Activated CD4-positive, alpha-beta memory T cell treated with anti-CD3 and anti-CD28 coated beads for 36 hours (primary cell): ENCODE measurements at places on chromosomes 6 and 20.

- no peak for DNase-seq
These were observed 5.1 kb downstream of the CCR6 start for GRCh38 chr6:167127785-167128531.

GRCh38 chr6:169503422-169504152, 198.2 kb downstream of the WDR27 start:
- DNase-seq = no peak

- DNase-seq = no peak
These were observed 3.4 kb upstream of the RPS6KA2 start for GRCh38 chr6:166630462-166630861.

- DNase-seq = peak; percentile 21
These were observed 74.7 kb upstream of the NOX3 start for GRCh38 chr6:155530219-155530834.

GRCh38 chr20:4989570-4989969, 11.7 kb downstream of the SLC23A2 start:
- peak; percentile 55 for DNase-seq

GRCh38 chr20:35269055-35269781, 8.7 kb downstream of the MMP24OS start:
- DNase-seq = peak; percentile 65

DNA sequence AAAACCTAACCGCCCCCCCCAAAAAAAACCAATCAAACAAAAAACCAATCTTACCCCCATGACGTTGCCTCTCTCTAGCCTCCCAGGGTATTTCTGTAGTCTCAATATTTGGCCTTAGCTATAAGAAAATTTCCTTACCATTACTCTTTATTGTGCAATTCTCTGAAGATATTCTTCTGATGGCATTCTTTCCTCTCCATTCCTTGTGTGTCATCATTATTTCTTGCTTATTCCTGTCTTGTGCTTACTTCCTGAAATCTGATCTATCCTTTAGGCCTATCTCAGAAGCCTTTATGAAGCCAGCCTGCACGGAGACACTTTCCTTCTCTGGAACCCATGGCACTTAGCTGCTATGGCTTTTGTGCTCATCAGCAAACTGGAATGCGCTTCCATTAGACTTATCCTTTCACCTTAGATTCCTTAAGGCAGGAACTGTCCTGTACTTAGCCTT, 65.9 kb upstream of the DDR1 start:
- DNase-seq = no peak

DNA sequence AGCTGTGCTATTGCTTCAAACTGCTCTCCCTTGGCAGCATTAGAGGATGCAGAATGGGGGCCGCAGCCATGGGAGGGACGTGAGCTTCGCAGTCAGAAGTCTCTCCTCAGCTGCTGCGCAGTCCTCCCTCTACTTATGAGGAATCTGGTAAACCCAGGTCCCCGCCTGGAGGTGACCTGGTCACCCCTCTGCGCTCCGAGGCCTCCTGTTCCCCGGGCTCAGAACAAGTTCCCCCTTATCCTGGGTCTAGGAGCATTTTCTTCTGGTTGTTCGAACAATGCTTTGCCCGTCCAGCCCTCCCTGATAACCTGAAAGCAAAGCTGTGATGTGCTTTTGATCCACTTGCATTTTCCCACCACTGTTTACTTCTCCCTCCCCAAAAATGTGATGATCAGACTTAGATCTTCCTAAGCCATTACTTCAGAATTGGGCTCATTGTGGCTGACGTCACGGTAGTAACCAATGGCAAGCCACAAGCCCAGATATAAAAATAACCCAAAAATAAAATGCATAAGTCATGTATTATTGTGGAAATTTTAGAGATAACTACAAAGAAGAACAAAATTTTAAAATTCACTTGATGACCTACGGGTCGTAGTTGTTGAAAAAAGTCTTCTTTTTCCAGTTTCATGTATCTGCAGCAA, 80.7 kb downstream of the SERAC1 start:
- no peak for DNase-seq

DNA sequence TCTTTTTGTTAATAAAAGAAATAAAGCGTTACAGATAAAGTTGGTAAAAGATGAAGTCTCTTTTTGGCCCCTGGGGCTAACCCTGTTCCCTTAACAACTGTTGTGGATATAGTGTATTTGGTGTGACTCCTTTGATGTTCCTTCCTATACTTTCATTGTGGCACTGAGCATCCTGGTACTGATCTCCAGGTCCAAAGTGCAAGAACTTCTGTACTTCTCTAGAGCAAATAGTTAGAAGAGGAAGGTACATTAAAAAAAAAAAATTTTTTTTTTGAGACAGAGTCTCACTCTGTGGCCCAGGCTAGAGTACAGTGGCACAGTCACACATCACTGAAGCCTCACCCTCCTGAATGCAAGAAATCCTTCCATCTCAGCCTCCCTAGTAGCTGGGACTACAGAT, 6.2 kb downstream of the POFUT1 start:
- DNase-seq = no peak

DNA sequence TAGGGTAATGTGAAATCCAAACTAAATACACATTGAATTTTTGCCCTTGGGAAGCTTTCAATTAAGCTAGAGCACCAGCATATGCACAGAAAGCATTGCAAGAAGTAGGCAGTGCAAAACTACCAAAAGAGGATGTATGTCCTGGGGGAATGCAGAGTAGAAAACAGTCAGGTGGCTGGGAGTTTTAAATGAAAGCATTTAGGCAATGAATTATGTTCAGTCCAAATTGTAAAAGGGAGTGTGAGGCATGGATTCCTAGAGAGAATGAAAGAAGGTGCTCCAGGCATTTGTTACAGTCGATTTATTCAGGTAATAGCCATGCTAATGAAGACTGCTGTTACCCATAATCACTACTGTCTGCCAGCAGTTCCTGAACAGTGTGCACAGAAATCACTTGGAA, 604.1 kb upstream of the POU3F2 start:
- no peak for DNase-seq

GRCh38 chr6:135170238-135170637, 10.9 kb upstream of the MYB start:
- peak; percentile 27 for DNase-seq

DNA sequence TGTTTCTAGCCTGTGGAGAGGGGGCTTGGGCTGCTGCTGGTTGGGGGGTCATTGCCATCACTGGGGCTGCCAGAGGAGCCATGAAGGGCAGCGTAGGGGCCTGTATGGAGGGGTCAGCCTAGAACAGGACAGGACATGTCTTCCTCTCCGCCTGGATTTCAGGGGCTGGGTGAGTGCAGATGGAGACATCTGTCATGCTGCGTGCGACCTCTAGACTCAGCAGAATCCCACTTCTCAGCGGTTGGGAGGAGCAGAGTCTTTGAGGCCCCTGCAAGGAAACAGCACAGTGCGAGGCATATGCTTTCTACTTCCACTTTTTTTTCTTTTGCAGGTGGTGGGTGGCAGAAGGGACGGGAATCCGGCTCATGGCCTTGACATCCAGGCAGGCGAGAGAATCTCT, 67.9 kb downstream of the EZR start:
- no peak for DNase-seq

DNA sequence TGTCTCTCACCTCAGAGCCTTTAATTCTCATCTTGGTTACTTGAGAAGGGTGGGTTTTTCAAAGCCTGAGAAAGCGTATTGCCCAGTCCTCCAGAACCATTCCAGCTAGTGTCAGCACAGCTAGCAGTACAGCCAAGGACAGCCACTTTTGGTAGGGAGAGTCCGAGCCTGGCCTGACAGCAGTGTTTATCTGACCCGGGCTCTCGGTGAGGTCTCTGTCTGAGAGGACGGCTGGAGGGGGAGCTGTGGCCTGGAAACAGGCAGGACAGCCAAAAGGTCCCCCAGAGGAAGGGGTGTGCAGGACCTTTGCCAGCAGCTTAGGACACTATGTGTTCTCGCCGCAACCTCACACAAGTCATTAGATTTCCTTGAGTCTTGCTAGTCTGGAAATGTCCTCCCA, 38.8 kb downstream of the LYRM2 start:
- no peak for DNase-seq

DNA sequence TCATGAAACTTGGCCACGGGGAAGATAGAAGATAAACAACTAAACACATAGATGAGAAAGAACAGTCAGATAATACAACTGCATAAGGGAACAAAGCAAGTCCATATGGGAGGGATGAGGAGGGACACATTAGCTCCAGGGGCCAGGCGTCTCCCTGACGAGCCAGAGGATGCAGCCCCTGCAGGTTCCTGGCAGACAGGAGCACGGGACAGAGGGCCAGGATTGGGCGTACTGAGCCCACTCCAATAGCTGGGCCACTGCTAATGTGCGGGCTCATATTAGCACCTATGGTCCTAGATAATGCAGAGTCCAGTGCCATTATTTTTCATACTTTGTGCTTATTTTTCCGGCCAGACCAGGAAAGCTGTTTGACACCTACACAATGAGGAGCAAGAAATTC, 182.9 kb downstream of the ANKRD60 start:
- DNase-seq = no peak

GRCh38 chr20:22801528-22801927, 217.2 kb upstream of the FOXA2 start:
- no peak for DNase-seq

- DNase-seq = peak; percentile 31
These were observed at the start of gene PTK7 for GRCh38 chr6:43075670-43076463. Gene PTK7, plus strand, starts transcription at chr6:43076314. Its CDS starts 175 bp downstream, at chr6:43076489.

- DNase-seq = no peak
These were observed 209.4 kb downstream of the FOXA2 start for GRCh38 chr20:22374678-22375590.

DNA sequence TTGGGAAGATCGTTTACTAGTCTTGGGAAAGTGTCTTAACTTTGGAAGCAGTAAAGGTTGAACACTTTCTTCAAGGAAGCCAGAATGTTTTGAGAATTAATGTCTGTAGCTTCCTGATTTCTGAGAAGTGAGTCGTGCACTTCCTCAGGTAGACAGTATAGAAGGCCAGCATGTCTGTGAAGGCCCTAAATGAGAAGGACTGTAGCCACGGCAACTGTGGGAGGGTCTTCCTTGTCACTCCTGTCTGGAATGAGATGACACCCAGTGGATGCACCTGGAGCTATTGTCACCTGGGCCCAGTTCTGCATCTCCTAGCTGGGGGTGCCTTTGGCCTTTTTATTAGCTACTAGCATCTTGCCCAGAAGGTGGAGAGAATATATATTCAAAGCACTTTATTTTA, 8.8 kb downstream of the STX16 start:
- peak; percentile 28 for DNase-seq

DNA sequence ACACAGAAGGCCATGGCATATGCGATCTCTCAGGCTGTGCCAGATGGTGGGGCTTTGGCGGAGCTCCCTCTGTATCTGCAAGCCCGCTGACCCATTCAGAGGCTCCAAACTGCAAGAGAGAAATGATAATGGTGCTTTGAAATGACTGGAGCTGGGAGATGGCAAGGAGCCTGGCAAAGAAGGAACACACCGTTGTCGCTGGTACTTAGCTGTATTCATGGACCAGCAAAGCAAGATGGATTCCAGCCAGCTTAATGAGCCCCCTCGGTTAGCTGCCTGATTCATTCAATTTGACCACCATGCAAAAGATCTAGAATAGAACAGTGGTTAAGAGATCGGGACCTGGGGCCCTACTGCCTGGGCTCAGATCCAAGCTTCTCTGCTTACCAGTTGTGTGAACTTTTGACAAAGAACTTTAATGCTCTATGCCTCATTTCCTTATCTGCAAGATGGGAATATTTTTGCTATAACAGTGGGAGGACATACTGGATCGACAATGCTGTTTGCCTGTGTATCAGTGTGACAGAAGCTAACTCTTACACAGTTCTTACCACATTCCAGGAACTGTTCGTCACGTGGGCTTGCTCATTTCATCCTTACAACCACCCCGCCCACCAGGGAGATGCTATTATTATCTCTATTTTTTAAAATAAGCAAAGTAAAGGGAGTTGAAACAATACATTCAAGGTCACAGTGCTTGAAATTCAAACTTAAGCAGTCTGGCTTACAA, 317.8 kb upstream of the SULF2 start:
- DNase-seq = no peak

- no peak for DNase-seq
These were observed 113.1 kb downstream of the FOXA2 start for GRCh38 chr20:22471156-22471836.

DNA sequence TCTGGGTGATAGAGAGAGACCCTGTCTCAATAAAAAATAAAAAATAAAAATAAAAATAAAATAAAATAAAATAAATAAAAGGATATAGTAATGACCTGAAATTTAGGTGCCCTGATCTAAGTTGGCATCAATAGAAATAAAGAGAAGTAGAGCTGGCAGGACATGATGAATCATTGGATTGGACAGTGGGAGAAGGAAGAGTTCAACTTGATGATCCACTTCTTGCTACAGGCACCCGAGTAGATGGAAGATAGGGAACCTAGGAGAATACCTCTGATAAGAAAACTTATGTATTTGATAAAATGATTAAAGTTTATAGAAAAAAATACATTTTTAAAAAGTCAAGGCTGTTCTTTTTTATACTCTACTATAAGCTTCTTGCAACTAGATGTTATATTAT, 79.0 kb downstream of the ADTRP start:
- DNase-seq = no peak

- DNase-seq = peak; percentile 84
These were observed 33.0 kb downstream of the HNF4A start for GRCh38 chr20:44388466-44389023.

DNA sequence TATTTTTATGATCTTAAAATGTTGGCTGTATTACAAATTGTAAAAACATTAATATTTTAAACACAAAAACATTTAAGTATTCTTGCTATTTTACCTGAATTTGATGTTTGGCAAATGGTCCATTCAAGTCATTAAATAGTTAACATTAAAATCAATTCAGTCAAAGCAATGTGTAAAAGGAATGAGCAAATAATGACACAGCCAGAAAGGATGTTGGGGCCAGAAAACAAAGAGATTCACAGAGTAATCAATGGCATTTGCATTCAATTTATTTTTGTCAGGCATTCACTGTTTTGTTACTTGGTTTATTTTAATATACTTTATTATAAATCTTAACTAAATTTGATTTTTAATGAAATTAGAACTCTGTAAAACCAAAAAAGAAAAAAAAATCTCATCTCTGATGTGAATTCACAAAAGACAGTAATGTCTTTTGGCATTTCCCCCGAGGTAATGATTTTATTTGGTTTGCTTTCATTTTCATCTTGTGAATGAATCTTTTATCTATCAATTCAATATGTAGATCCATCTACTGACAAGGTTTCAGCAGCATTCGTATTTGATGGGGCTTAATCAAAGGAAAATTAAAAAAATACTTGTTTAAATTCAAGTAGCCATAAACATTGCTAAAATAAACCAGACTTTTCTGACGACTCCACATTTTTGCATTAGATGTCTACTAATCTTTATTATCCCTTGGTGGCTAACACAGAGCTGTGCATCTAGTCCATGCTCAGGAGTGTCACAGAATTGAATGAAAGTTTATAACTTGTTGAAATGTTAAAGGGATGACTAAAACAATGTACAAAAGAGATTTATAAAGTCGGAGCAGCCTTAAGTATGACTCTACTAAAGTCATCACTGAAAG, 866.7 kb upstream of the GJE1 start:
- DNase-seq = no peak

DNA sequence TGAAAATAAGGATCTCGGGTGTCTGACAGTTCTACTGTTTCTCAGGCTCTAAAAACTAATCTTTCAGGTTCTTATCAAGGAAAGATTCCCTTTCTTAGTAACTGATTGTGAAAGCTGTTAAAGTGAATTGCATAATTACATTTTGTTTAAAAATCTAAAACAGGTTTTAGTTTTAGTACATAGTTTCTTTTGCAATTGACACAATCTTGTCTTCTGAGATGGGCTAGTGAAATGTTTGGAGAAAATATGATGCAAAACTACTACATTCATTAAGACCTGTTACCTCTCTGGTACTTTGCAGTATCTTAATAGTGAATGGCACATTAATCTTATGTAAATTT, 298.4 kb downstream of the UTRN start:
- no peak for DNase-seq
